Activated CD4-positive, alpha-beta T cell treated with anti-CD3 and anti-CD28 coated beads for 24 hours (primary cell): ENCODE measurements at places on chromosomes 2 and 18.

DNA sequence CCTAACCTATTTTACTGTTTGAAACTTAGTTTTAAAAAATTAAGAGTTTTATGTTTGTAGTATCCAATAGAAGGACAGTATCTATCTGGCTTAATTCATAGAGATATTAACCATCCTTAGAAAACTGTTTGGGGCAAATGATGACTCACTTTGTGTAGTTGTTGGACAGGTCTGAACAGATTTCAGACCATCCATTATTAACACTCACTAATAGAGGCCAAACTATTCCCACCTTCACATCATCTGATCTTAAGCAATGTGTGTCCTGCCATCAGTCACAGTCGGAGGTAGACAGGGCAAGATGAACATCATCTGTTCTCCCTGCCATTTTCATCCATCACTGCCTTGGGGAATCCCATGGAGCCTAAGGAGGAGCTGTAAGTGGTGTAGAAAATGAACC is 164.6 kb upstream of the DCC start:
- DNase-seq: no peak

- DNase-seq: no peak
Measured at GRCh38 chr2:70029814-70030409, 57.4 kb upstream of the PCBP1 start.

DNA sequence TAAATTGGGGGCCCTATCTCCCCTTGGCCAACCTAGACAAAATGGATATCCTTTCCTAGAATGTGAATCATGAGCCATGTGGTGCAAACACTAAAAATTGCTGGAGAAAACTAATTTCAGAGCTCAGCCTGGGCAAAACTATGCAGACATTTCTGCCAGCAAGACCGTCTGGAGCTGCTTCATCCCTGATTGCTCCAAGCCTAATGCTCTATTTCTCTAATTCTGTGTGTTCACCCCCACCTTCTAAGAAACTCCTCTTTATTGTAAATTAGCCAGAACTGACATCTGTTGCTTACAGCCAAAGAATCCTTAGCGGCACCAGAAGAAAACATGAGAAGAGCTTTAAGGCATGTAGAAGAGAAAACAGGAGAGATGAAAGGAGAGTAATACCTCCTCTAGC is 337.7 kb upstream of the CHAC2 start:
- DNase-seq: no peak

GRCh38 chr2:179139506-179139905 is 89.6 kb upstream of the CCDC141 start:
- no peak for DNase-seq

GRCh38 chr2:37224063-37224462 is 7.3 kb downstream of the CEBPZ start:
- DNase-seq: no peak

DNA sequence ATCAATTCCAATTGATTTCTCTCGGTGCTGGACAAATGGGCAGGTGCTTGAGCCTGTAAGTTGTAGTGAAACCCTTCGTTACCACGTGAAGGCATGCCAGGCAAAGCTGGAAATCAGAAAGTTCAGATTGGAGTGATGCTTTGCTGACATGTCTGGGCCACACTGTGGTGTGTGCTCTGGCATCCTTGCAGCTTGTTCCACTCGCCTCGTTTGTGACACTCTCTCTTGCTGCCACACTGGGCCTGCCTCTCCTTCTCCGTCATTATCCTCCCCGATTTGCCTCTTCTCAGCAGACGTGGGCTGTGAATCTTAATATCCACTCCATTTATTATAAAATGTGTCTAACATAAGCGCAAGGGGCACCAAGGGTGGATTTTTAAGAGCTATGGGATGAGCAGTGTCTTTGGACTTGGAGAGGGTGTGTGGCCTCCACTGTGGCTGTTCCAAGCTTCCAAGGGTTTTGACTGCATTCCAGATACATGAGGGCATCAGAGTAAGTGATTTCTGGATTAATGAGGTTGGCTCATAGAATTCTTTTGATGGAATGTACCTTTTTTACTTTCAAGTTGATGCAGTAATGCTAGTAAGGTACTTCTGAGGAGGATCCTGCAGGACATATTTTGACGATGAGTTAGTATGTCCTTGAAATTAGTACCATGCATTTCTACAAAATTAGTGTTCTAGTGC is 238.8 kb downstream of the TPGS2 start:
- DNase-seq: no peak

DNA sequence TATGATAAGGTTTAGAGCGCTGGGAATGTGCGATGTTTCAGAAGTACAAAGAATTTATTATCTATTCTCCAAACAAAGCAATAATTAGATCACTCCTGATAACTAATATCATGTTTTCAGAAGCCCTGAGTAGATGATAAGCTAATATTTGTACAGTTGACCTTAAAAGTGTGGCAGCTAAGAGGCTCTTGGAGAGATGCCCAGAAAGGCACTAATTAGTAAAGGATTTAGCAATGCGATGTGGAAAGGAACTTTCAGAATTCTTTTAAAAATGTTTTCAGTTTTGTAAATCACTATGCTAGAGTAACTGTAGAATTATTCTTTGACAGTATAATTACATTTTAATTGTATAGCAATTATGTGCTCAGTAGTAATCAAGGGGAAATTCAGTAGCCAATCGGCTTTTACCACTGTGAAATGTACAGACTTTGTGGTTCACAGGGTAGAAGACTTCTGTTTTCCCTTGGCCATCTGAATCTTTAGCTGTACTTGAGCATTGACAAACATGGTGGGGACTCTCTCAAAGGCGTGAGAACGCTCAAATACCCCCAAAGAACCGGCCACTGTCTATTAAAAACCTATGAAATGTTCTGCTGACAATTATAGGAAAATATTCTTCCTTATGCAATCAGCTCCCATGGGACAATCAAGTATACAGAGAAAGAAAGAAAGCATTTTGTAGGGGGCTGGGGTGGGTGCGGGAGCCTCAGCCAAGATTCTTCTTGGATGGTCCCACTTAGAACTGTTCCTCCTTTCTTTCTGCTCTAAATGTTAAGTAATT is 262.8 kb upstream of the AGAP1 start:
- no peak for DNase-seq

- no peak for DNase-seq
Measured at GRCh38 chr18:13500869-13501542, 225.4 kb downstream of the FAM210A start.

DNA sequence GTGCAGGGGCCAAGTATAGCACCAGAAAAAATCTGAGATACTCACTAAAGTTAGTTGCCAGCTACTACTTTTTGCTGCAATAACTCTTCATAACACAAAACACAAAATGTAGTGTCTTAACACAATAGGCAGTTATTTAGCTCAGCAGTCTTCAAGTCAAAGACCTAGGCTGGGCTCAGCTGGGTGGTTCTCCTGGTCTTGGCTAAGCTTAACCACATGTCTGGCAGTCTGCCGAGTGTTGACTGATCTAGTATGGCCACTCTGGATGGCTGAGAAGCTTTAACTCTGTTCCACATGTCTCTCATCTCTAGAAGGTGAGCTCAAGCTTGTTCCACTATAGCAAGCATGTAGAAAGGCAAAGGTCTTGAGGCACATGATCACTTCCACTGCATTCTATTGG is 451.6 kb downstream of the SOX11 start:
- no peak for DNase-seq

DNA sequence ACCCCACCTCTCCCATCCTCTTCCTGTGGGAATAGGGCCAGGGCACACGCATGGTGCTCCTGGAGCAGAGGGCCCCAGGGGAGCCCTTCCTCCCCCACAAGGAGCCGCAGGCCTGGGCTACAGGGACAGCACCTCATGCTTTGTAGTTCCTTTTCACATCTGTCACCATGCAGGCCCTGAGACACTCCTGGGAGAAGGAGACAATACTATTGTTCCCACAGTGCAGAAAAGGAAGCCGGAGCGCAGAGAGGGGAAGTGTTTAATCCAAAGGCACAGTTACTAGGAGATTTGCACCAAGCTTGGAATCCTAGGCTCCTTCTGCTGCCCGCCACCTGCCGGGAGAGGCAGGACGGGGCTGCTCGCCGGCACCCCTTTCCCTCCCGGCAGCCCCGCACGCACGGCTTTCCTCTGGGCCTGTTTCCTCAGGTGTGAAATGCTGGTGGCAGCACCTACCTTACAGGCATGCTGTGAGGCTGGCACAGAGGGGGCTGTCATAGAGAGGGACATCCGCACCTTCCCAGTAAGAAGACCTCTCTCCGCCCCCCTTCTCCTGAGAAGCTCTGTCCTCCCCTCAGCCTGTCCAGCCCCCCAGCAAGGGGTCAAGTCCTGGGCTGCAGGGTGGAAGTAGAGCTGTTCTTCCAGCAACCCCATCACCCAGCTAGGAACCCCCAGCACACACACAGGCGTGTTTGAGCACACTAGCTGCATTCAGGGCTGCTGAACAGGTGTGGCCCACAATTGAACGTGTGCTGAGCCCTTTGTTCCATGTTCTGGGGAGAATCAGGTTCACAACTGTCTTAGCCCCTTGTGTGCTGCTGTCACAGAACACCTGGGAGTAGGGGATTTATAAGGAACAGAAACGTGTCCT is 62.6 kb downstream of the SMAD7 start:
- DNase-seq: no peak

- DNase-seq: no peak
Measured at GRCh38 chr2:174826051-174826450, 61.8 kb upstream of the CHRNA1 start.

DNA sequence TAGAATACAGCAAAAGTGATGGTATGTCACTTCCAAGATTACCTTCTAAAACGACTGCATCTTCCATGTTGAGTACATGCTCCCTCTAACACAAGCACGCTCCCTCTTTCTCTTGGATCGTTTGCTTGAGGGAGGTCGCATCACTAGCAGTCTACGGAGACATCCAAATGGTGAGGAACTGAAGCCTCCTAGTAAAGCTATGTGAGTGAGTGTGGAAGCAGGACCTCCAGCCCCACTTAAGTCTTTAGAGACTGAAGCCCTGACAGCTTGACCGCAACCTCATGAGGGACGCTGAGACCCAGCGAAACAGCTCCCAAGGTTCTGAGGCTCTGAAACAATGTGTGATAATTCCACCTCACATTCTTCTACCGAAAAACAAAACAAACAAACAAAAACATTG is 486.7 kb upstream of the GCFC2 start:
- DNase-seq: no peak

DNA sequence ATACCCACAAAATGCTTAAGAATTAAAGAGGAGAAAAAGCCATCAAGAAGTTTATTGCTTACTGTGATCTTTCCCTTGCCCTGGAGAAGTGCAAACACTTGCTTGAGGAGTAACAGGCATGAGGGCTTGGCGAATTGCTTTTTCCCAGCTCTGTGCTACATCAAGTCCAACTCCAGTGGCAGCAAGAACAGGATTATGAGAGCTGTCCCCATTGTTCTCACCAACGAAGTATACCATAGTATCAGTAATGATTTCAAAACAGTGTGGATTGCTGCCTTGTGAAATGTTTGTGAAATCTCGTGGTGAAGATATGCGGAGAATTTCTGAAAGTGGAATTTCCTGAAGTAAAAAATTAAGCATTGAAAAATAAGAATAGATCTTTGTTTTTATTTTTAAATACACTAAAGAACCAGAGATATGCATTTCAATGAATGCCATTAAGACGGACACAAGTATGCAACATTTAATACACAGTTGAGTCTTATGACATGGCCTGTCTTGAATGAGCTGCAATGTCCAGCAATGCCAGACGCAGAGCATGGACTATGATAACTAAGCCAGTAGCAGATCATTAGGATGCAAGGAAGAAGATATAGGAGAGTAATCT is 43.0 kb downstream of the NDUFAF7 start:
- DNase-seq: no peak
